Right ventricle myocardium inferior (tissue), 1 donor: ENCODE measurements at places on chromosomes 2 and 18. TPM values are rescaled to one million over a fixed set of nuclear protein-coding genes. Genes with fewer than 3 reads are reported as not detected.

GRCh38 chr2:113234721-113235346, 43.9 kb downstream of the PAX8 start:
- no peak for DNase-seq

DNA sequence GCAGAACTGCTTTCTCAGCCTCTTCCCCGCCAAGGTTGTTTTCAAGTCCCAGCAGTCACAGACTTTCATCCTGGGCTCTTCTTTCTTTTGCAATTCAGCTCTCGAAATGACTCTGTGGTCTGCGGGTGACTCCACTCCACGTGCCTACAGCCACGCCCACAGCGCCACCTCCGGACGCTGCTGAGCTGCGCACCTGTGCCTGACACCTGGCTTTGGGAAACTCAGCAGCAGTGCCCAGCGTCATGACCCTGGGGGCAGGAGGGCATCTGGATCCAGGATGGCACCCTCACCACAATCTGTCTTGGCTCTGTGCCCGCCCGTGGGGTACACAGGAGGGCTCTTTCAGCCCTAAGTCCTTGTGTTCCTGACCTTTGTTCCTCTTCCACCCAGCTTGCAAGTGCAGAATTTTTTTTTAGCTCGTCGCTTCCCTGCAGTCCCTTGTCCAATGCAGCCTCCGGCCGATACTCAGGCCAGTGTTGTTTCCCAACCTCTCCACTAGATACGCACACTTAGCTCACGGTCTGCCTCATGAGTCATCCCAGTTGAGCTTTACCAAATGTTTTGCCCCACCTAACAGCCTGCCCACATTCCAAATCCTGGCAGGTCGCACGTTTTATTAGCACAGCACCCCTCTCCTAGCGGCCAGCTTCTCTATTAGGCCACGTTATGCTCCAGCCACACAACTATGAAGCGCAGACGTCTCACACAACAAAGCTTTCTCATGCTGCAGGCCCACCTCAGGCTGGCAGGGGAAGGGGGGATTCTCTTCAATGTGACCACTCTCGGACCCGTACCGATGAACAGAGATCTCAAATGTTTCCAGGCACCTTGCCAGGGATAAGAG, 6.5 kb upstream of the CAPN10 start:
- peak; percentile 77 for DNase-seq

DNA sequence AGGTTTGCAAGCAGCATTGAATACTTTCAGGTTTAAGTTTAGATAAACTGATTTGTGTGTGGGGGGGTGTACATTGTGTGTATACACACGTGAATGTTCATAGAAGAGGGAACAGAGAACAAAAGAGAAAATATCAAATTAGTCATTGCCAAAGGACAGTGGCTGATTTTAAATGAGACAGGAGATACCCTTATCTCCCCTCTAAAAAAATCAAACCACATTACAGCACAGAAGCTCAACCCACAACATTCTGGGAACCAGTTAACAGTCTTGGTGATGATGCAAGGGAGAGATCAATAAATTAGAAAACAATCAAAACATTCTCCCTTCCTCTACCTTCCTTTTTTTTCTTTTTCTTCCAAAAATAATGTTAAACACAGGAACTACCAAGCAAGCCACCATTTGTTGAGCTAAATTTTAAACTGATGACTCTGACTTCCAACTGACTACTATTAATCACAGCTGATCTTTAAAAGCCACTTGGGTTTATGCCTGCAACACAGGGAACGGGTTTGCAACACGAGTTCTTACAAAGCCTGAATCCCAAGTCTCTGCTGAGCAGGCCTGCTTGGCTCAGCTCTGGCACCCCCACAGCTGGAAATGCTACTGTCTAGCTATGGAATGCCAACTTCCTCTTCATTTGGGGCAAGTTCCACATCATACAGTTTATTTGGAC, 119.2 kb upstream of the ACVR1C start:
- no peak for DNase-seq

DNA sequence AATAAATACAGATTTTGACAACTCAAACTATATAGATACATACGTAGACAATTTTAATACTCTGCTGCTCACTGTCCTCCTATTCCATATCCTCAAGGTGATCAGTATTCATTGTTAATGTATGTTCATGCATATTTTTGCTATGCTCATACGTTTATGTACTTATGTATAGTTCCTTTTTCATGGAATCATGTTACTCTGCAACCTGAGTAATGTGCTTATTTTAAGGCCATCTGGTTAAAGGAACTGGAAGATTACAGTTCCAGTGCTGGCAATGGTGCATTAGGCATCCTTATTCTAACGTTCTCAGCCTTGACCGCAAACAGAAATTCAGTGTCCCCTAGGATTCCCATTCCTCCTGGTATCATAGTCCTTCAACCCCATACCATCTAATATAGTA, 385.0 kb upstream of the TNP1 start:
- no peak for DNase-seq

GRCh38 chr2:46096260-46096659, 200.9 kb upstream of the EPAS1 start:
- no peak for DNase-seq

- no peak for DNase-seq
These were observed 203.4 kb downstream of the TGIF1 start for GRCh38 chr18:3653263-3653850.

GRCh38 chr18:64248836-64249235, 99.9 kb upstream of the LINC00305 start:
- no peak for DNase-seq

The DSG2 gene
- total RNA-seq: 35.7 TPM

The ERMN gene
- not detected for total RNA-seq

The TMEM182 gene
- 175 TPM for total RNA-seq

The MOGAT1 gene
- total RNA-seq: 0.38 TPM
